Nucleus accumbens (tissue), 56 donors: ENCODE measurements at places on chromosomes 1 and 21.

- no peak for DNase-seq
These were observed 17.5 kb downstream of the MTARC1 start for GRCh38 chr1:220804202-220804586.

GRCh38 chr1:65681096-65681495 lies 111.6 kb upstream of the PDE4B start:
- no peak for DNase-seq

- DNase-seq: no peak
These were observed 58.1 kb upstream of the SSX2IP start for GRCh38 chr1:84748364-84748763.

DNA sequence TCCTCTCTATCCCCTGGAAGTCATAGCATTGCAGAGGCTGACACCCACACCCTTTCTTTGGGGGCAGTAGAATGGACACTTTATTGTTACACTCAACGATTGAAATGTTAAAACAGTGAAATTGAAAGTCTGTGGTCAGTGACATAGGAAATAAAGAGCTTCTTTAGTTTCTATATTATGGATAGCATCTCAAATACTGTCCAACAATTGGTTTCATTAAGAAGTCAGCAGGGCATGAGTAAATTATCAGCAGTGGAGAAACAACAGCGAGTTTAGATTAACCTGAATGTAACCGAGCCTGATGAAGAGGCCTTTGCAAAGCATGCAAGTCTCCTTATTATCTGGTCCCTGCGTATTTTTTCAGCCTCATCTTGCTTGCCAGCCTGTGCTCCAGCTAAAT lies 350.7 kb downstream of the NTNG1 start:
- no peak for DNase-seq

DNA sequence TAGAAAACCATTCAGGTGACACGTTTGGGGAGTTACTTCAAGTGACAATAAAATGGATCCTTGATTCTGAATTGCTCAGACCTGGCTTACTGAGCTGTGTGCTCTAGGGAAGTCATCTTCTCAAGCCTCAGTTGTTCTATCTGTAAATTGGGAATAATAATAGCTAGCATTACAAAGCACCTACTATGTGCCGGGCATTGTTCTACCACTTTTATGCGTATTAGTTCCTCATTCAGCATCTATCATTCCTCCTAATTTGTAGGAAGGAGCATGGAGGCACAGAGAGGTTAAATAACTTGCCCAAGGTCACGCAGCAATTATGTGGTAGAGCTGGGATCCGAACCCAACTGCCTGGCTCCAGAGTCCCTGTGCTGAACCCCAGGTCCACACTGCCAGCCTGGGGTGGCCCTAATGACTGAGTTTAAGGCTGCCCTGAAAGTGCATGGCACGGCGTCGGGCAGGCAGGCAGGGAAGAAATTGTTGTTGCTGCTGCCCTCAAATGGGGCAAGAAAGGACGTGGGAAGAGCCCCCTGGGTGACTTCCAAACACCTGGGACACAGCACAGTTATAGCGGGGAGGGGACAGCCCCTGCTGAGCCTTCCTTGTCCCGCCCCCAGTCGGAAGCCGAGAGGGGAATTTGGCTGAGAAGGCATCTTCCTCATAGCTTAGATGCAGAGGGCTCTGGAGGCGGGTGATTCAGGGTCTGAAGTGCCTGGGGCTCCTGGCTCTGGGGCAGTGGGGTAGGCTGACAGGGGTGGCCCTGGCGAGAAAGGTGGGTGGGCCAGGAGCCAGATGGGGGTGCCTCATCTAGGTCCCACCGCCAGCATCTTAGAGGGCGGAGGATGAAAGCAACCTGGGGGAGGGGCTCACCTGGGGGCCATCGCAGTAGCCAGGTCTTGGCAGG lies 86.5 kb upstream of the IFFO2 start:
- DNase-seq: no peak

DNA sequence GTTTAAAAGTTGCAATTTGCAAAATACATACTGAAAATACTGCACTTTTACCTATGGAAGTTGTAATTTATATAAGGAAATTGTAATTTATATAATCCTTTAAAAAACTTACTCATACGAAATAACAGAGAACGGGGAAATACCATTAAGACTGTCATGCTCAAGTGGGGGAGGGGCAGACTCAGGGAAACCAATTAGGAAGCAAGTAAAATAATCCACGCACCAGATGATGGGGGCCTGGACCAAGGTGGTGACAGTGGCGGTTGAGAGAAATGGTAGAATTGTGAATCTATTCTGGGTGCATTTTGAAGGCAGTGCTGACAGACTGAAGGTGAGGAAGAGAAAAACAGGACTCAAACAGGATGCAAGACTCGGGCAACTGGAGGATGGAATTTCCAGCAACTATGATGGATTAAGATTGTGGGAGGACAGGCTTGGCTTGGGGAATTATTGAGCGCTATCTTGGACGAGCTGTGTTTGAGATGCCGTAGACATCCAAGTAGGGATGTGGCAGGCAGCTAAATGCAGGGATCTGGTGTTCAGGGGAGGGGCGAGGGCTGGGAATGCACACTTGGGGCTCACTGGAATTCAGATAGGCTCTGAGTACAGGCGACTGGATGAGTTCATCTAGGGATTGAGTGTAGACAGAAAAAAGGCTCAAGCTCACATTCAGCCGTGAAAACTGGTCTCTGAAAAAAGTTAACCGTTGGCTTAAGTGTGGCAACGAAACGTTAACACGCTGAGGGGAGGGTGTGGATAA lies 977 bp downstream of the LCA5L start:
- no peak for DNase-seq

- no peak for DNase-seq
These were observed 47.2 kb upstream of the NBPF3 start for GRCh38 chr1:21392587-21393263.

DNA sequence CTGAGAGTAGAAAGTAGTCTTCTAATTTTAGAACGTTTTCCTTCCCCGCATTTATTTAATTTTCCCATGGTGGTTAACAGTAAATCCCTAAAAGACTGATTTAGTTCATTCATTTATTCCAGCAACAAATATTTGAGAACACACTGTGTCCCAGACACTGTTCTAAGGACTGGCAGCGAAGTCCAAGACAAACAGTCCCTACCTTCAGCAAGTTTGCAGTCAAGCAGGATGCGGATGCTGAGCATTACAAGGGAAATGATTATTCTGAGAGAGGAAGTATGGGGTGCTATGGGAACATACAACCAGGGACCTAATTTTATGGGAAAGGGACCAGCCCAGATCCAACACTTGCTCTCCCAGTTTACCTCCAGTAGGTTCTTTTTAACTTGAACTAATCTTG lies 1.2 kb upstream of the C1orf74 start:
- no peak for DNase-seq
